ENCODE measurements at places on chromosomes 4 and X. TPM values are rescaled to one million over a fixed set of nuclear protein-coding genes. Genes with fewer than 3 reads are reported as not detected.

SLC7A11 gene
- total RNA-seq = 181 TPM

SLC10A4 gene
- 0.06 TPM for total RNA-seq

CTAG1B gene
- total RNA-seq = not detected

PNCK gene
- 4.4 TPM for total RNA-seq

SMIM31 gene
- 0.04 TPM for total RNA-seq

SLC6A14 gene
- not detected for total RNA-seq

HPRT1 gene
- 23.4 TPM for total RNA-seq

AREG gene
- not detected for total RNA-seq

ZIC3 gene
- total RNA-seq = 0.02 TPM

MSX1 gene
- total RNA-seq = 10.0 TPM

GPRASP3 gene
- total RNA-seq = 2.0 TPM

DCLK2 gene
- 6.5 TPM for total RNA-seq

IL21 gene
- not detected for total RNA-seq

FBXW7 gene
- 17.9 TPM for total RNA-seq

TMEM33 gene
- total RNA-seq = 105 TPM

PHF8 gene
- 10.6 TPM for total RNA-seq

PARM1 gene
- total RNA-seq = 3.4 TPM

VEGFD gene
- 0.23 TPM for total RNA-seq

SPANXA2 gene
- total RNA-seq = 223 TPM

BANK1 gene
- total RNA-seq = 0.06 TPM

CXCL13 gene
- total RNA-seq = not detected

NHS gene
- total RNA-seq = 5.9 TPM

FGFBP2 gene
- total RNA-seq = 0.27 TPM

NUDT9 gene
- total RNA-seq = 12.6 TPM

MAGEA9B gene
- total RNA-seq = 0.08 TPM

PPID gene
- 41.6 TPM for total RNA-seq

GSPT2 gene
- 9.6 TPM for total RNA-seq

TSPAN7 gene
- 8.8 TPM for total RNA-seq

PLAC1 gene
- 1.5 TPM for total RNA-seq

PRPS2 gene
- total RNA-seq = 91.0 TPM

FHIP1A gene
- 5.5 TPM for total RNA-seq

CXCL5 gene
- total RNA-seq = not detected

All from H4 (cell line).